ENCODE measurements at places on chromosomes 4 and X.
A peak's percentile ranks its signal among the peaks of the same experiment; 100 is the strongest.

- H3K4me3 ChIP-seq, result no peak overlapping the region
- H3K4me1 ChIP-seq, result no peaks in the 10 kb centered on the region
- H3K36me3 ChIP-seq, result no peaks in the 10 kb centered on the region
- H3K27me3 ChIP-seq, result peaks cover 9% of the 10 kb centered on the region
- H3K27ac ChIP-seq, result no peak overlapping the region
Measured at GRCh38 chr4:83780053-83780733, 244.3 kb downstream of the GPAT3 start.

- no peak for DNase-seq
- H3K36me3 ChIP-seq, result no peaks in the 10 kb centered on the region
- no peak overlapping the region for H3K27ac ChIP-seq
- H3K4me3 ChIP-seq, result no peak overlapping the region
- H3K4me1 ChIP-seq, result no peaks in the 10 kb centered on the region
Measured at GRCh38 chrX:8724300-8724699, 7.6 kb downstream of the ANOS1 start.

DNA sequence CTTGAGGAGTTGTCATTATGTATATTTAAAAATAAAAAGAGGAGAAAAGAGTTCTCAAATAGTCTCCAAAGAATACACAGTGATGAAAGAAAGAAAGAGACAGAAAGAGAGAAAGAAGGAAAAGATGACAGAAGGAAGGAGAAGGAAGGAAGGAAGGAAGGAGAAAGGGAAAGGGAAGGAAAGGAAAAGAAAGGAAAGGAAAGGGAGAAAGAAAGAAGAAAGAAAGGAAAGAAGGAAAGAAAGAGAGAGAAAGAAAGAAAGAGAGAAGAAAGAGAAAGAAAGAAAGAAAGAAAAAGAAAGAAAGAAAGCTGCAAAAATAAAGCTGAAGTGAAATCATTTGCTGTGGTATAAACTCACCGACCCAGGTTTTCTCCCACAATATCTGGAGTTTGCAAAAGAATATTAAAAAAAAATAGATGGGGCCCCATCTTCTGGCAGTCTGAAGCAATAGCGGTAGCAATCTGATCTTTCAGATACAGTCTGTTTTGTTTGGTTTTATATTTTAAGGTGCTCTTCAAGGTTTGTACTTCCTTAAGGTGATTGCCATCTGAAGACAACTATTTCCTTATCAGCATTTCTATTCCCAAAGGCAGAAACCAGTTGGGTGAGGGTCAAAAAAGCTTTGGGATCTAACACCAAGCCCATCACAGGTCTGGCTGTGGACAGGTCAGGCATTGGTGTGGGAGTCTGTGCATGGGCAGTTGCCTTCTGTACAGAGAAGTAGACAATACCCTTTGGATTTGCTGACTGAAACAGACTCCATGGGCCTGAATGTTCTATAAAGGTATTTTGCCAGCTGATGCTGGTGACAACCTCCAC lies 160.4 kb downstream of the CPEB2 start:
- H3K4me1 ChIP-seq, result no peaks in the 10 kb centered on the region
- peaks cover 16% of the 10 kb centered on the region for H3K27me3 ChIP-seq
- no peaks in the 10 kb centered on the region for H3K36me3 ChIP-seq
- DNase-seq, result no peak
- H3K4me3 ChIP-seq, result no peak overlapping the region
- no peak overlapping the region for H3K27ac ChIP-seq

- no peak for DNase-seq
- H3K27ac ChIP-seq, result no peak overlapping the region
- no peaks in the 10 kb centered on the region for H3K4me1 ChIP-seq
- H3K4me3 ChIP-seq, result peak overlapping the region; percentile 55
- H3K36me3 ChIP-seq, result no peaks in the 10 kb centered on the region
Measured at GRCh38 chrX:106725931-106726330, 570 bp upstream of the RNF128 start.

GRCh38 chrX:17537723-17538243 lies 162.8 kb downstream of the NHS start:
- peak overlapping the region; percentile 90 for H3K27ac ChIP-seq
- H3K4me1 ChIP-seq, result peaks cover 24% of the 10 kb centered on the region
- no peak overlapping the region for H3K4me3 ChIP-seq
- H3K27me3 ChIP-seq, result no peaks in the 10 kb centered on the region
- peaks cover 4% of the 10 kb centered on the region for H3K36me3 ChIP-seq

- H3K27me3 ChIP-seq, result no peaks in the 10 kb centered on the region
- no peak overlapping the region for H3K27ac ChIP-seq
- no peaks in the 10 kb centered on the region for H3K36me3 ChIP-seq
Measured at GRCh38 chr4:174427571-174428140, 94.6 kb downstream of the HPGD start.

- no peak overlapping the region for H3K27ac ChIP-seq
- no peak overlapping the region for H3K4me3 ChIP-seq
- H3K27me3 ChIP-seq, result no peaks in the 10 kb centered on the region
- peaks cover 12% of the 10 kb centered on the region for H3K4me1 ChIP-seq
- no peak for DNase-seq
Measured at GRCh38 chrX:39935411-39936064, 162.2 kb downstream of the BCOR start.

GRCh38 chr4:99462875-99463464 lies 27.8 kb upstream of the ADH7 start:
- no peak overlapping the region for H3K27ac ChIP-seq
- no peak overlapping the region for H3K4me3 ChIP-seq
- no peaks in the 10 kb centered on the region for H3K36me3 ChIP-seq
- peak; percentile 38 for DNase-seq
- peaks cover 8% of the 10 kb centered on the region for H3K27me3 ChIP-seq

- no peak overlapping the region for H3K27ac ChIP-seq
- no peaks in the 10 kb centered on the region for H3K27me3 ChIP-seq
- no peak overlapping the region for H3K4me3 ChIP-seq
- no peaks in the 10 kb centered on the region for H3K4me1 ChIP-seq
Measured at GRCh38 chr4:43337707-43338106, 445.2 kb downstream of the GRXCR1 start.

- H3K4me3 ChIP-seq, result no peak overlapping the region
- peaks cover 4% of the 10 kb centered on the region for H3K36me3 ChIP-seq
- no peak for DNase-seq
- no peak overlapping the region for H3K27ac ChIP-seq
- no peaks in the 10 kb centered on the region for H3K4me1 ChIP-seq
Measured at GRCh38 chrX:11105080-11105479, 6.1 kb upstream of the HCCS start.

DNA sequence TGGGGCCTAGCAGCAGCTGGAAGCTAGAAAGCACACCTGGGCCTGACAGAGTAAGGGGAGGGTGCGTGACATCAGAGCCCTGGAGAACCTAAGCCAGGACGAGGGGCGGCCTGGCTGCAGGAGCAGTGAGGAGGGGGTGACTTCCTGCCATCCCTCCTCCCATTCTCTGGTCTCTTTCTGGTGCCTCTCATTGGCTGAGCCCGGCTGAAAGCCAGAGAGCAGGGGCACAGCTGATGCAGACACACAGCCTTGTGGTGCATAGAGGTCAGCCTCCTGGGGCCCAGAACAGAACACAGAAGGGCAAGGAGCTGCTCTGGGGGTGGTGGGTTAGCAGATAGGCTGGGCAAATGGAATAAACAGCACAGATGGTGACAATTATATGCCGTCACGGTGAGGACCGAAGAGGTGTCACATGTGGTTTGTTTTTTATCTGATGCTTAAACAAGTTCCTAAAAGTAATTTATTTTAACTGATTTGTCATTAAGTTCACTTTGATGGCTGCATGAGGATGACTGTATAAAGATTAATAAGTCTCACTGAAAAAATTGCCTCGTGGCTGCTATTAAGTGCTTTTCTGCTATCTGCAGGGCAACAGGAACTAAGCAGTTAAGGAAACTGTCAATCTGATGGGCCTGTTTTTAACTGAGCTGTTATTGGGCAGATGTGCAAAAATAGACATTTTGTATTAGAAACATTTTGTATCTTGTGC lies 102.0 kb downstream of the FNIP2 start:
- H3K4me3 ChIP-seq, result no peak overlapping the region
- no peaks in the 10 kb centered on the region for H3K27me3 ChIP-seq
- DNase-seq, result no peak
- peaks cover 6% of the 10 kb centered on the region for H3K4me1 ChIP-seq
- H3K36me3 ChIP-seq, result peaks cover 17% of the 10 kb centered on the region

DNA sequence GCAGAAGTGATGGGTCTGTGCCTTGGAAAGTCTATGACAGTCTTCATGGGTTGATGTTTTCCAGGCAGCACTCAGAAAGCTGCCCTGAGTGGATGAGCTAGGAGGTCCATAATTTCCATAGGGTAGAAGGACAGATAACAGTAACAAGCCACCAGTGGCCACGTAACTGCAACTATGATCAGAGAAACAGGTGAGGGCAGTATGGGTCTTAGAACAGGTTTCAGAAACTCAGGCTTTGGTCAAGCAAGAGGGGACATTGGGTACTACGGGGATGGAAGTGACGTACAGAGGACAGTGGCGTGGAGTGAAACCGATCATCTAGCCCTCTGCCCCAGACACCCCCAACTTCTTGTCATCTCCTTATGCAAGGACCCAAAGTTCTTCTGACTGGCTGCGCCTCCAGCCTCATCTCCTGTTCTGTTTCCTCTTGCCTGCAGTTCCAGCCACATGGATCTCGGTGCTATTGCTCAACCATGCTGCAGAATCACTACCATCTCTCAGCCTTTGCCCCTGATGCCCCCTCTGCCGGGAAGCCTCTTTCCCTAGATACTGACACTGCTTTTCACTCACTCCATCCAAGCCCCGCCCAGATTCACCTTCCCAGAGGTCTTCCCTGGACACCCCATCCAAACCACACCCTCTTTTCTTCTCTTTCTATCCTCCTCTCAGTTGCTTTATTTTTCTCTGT lies 123.4 kb downstream of the MFAP3L start:
- no peaks in the 10 kb centered on the region for H3K36me3 ChIP-seq
- no peak for DNase-seq
- no peak overlapping the region for H3K4me3 ChIP-seq
- no peaks in the 10 kb centered on the region for H3K4me1 ChIP-seq
- no peak overlapping the region for H3K27ac ChIP-seq
- peaks cover 4% of the 10 kb centered on the region for H3K27me3 ChIP-seq

- no peak overlapping the region for H3K4me3 ChIP-seq
- no peak overlapping the region for H3K27ac ChIP-seq
- H3K27me3 ChIP-seq, result no peaks in the 10 kb centered on the region
- peaks cover 17% of the 10 kb centered on the region for H3K36me3 ChIP-seq
Measured at GRCh38 chrX:21853578-21853977, 2.2 kb upstream of the YY2 start.

DNA sequence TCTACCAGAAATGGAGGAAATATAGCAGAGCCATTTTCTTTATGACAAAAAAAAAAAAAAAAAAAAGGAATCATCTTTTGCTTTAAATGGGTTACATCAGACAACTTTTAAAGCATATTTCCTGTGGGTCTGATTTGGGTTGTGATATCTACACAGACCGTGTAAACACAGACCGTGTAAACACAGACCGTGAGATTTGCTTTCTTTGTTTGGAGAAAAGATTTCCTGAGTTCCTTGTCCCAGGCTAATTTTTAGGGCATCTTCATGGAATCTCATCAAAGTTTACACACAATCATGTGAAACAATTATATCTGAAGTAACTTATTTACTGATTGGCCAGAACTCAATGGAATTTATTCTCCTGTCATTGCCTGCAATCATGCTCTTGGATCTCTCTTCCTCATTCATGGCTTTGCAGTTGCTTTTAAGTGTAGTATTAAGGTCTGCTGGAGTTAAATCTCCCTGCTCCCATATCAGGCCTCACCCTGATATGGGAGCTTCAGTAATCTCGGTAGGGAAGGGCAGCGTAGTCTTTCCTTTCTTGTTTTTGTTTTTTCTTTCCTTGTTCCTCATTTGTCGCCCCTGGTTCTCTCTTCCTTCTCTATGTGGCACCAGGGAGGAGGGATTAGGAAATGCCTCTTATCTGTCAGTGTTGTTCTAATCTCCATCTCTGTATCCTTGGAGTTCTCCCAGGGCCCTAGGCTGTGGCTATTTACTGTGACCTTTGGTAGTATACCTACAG lies 248.6 kb upstream of the JADE1 start:
- H3K4me3 ChIP-seq, result no peak overlapping the region
- no peak overlapping the region for H3K27ac ChIP-seq
- DNase-seq, result no peak
- no peaks in the 10 kb centered on the region for H3K4me1 ChIP-seq
- H3K27me3 ChIP-seq, result peaks cover 3% of the 10 kb centered on the region
- H3K36me3 ChIP-seq, result no peaks in the 10 kb centered on the region

- peaks cover 1% of the 10 kb centered on the region for H3K4me1 ChIP-seq
- no peaks in the 10 kb centered on the region for H3K27me3 ChIP-seq
- no peaks in the 10 kb centered on the region for H3K36me3 ChIP-seq
- no peak for DNase-seq
- H3K4me3 ChIP-seq, result no peak overlapping the region
Measured at GRCh38 chr4:152028131-152028530, 267.3 kb upstream of the GATB start.

- peaks cover 2% of the 10 kb centered on the region for H3K4me1 ChIP-seq
- H3K4me3 ChIP-seq, result no peak overlapping the region
- no peaks in the 10 kb centered on the region for H3K36me3 ChIP-seq
- H3K27ac ChIP-seq, result no peak overlapping the region
Measured at GRCh38 chr4:169236873-169237626, 33.7 kb downstream of the SH3RF1 start.

DNA sequence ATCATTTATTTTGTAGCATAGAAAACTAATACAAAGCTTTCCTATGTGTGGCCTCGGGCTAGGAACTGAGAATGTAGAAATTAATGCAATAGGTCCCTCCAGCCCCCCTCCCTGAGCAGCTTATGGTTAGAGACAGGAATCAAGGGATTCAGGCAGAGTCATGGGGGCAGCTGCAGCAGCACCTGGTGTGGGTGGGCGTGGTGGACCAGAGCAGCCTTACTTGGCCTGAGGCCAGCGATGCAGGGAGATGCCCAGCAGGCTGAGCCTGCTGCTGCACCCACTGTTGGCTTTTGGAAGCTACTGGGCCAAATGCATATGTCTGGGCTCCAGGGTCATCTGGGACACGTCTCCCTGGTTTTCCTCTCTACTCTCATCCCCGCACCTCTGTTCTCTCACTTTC lies 74.0 kb downstream of the STK32B start:
- no peak for DNase-seq
- H3K27ac ChIP-seq, result no peak overlapping the region
- H3K36me3 ChIP-seq, result no peaks in the 10 kb centered on the region
- no peaks in the 10 kb centered on the region for H3K4me1 ChIP-seq
- H3K4me3 ChIP-seq, result no peak overlapping the region

- DNase-seq, result no peak
- H3K27ac ChIP-seq, result no peak overlapping the region
- H3K4me1 ChIP-seq, result no peaks in the 10 kb centered on the region
- peaks cover 4% of the 10 kb centered on the region for H3K27me3 ChIP-seq
- H3K36me3 ChIP-seq, result peaks cover 7% of the 10 kb centered on the region
- H3K4me3 ChIP-seq, result no peak overlapping the region
Measured at GRCh38 chr4:145511913-145512522, 30.4 kb downstream of the SMAD1 start.

GRCh38 chr4:10006601-10007435 lies 14.5 kb downstream of the SLC2A9 start:
- peaks cover 47% of the 10 kb centered on the region for H3K4me1 ChIP-seq
- H3K36me3 ChIP-seq, result no peaks in the 10 kb centered on the region
- DNase-seq, result no peak
- no peaks in the 10 kb centered on the region for H3K27me3 ChIP-seq
- H3K4me3 ChIP-seq, result no peak overlapping the region

GRCh38 chr4:77367638-77368037 lies 210.6 kb downstream of the CCNG2 start:
- H3K36me3 ChIP-seq, result no peaks in the 10 kb centered on the region
- H3K4me1 ChIP-seq, result no peaks in the 10 kb centered on the region
- H3K4me3 ChIP-seq, result no peak overlapping the region
- DNase-seq, result no peak

Measured in activated naive CD8-positive, alpha-beta T cell treated with anti-CD3 and anti-CD28 coated beads, Interleukin-2, amount 50 U/mL, for 24 hours (primary cell).